ENCODE measurements at places on chromosomes 12 and 14. TPM values are rescaled to one million over a fixed set of nuclear protein-coding genes. Genes with fewer than 3 reads are reported as not detected.

The SDR9C7 gene
- total RNA-seq = not detected

The PIWIL1 gene
- total RNA-seq = not detected

The GAS2L3 gene
- total RNA-seq = 1.8 TPM

The C12orf57 gene
- 227 TPM for total RNA-seq

The STON2 gene
- 8.3 TPM for total RNA-seq

The EMP1 gene
- total RNA-seq = 90.5 TPM

The CCDC175 gene
- not detected for total RNA-seq

The DHRS2 gene
- not detected for total RNA-seq

The MYBPC1 gene
- 7.3 TPM for total RNA-seq

The SMCO2 gene
- not detected for total RNA-seq

The KRT83 gene
- total RNA-seq = not detected

The BHLHE41 gene
- 33.4 TPM for total RNA-seq

The GPR68 gene
- 0.41 TPM for total RNA-seq

The PSEN1 gene
- 25.2 TPM for total RNA-seq

The IRAK3 gene
- 4.8 TPM for total RNA-seq

The LIN7A gene
- 11.9 TPM for total RNA-seq

The OTX2 gene
- not detected for total RNA-seq

The GYS2 gene
- not detected for total RNA-seq

The USP15 gene
- total RNA-seq = 58.0 TPM

The HECTD4 gene
- 23.4 TPM for total RNA-seq

The ALDH1L2 gene
- 3.0 TPM for total RNA-seq

The NANOG gene
- total RNA-seq = not detected

The RAB35 gene
- total RNA-seq = 21.9 TPM

The INHBC gene
- total RNA-seq = not detected

The SCN8A gene
- 0.41 TPM for total RNA-seq

The HOXC10 gene
- total RNA-seq = not detected

The SVOP gene
- total RNA-seq = 2.6 TPM

The GDF3 gene
- 0.19 TPM for total RNA-seq

The GLI1 gene
- 0.93 TPM for total RNA-seq

The ATG2B gene
- total RNA-seq = 10.0 TPM

The UTP20 gene
- total RNA-seq = 7.5 TPM

The ERP27 gene
- 0.14 TPM for total RNA-seq

The MAP4K5 gene
- 12.3 TPM for total RNA-seq

The TGM1 gene
- total RNA-seq = 0.96 TPM

The RPS6KA5 gene
- total RNA-seq = 6.4 TPM

The TAS2R19 gene
- total RNA-seq = 0.38 TPM

The METTL1 gene
- 6.8 TPM for total RNA-seq

The KRT79 gene
- not detected for total RNA-seq

The PYM1 gene
- total RNA-seq = 14.8 TPM

The IL31 gene
- not detected for total RNA-seq

The LHX5 gene
- not detected for total RNA-seq

The CDK2 gene
- total RNA-seq = 7.3 TPM

The TMEM132D gene
- not detected for total RNA-seq

The BCL2L14 gene
- total RNA-seq = not detected

Measured in left ventricle myocardium inferior (tissue), 1 donor.